ENCODE measurements at places on chromosomes 3 and 15.

GRCh38 chr3:28301688-28302087 is 46.8 kb upstream of the ZCWPW2 start:
- no peaks in the 10 kb centered on the region for H3K4me1 ChIP-seq
- H3K4me3 ChIP-seq, result no peak overlapping the region
- DNase-seq, result no peak
- no peaks in the 10 kb centered on the region for H3K27me3 ChIP-seq
- no peak overlapping the region for H3K27ac ChIP-seq

DNA sequence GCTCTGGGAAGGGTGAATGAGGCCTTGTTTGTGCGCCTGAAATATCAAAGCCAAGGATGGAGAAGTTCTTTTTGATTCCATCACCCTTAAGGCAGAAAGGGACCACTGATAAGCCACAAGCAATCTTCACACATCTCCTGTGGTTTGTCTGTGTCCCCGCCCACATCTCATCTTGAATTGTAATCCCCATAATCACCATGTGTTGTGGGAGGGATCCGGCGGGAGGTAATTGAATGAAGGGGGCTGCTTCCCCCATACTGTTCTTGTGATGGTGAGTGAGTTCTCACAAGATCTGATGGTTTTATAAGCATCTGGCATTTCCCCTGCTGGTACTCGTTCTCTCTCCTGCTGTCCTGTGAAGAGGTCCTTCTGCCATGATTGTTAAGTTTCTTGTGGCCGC is 329.6 kb upstream of the RGMA start:
- H3K4me3 ChIP-seq, result no peak overlapping the region
- H3K4me1 ChIP-seq, result no peaks in the 10 kb centered on the region
- H3K27me3 ChIP-seq, result no peaks in the 10 kb centered on the region
- no peaks in the 10 kb centered on the region for H3K36me3 ChIP-seq

- H3K36me3 ChIP-seq, result no peaks in the 10 kb centered on the region
- no peak overlapping the region for H3K4me3 ChIP-seq
- no peak for DNase-seq
- no peaks in the 10 kb centered on the region for H3K4me1 ChIP-seq
- H3K27me3 ChIP-seq, result no peaks in the 10 kb centered on the region
Observed at GRCh38 chr15:95816591-95816990, 513.9 kb upstream of the NR2F2 start.

DNA sequence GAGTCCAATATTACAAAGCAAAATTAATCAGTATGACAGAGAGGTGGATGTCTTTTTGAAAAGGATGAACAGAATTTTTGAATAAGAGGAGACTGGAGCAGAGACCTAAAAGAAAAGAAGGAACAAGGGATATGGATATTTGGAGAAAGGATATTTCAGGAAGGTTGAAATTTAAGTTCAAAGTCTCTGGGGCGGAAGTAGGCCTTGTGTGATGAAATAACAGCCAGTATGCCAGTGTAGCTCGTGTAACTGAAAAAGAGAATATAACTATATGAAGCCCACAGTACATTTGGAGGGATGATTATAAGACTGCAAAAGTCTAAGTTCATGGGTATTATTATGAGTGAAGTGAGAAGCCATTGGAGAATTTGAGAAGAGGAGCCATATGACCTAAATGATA is 766.7 kb downstream of the GBE1 start:
- no peaks in the 10 kb centered on the region for H3K4me1 ChIP-seq
- DNase-seq, result no peak
- H3K27ac ChIP-seq, result no peak overlapping the region
- H3K36me3 ChIP-seq, result no peaks in the 10 kb centered on the region
- no peak overlapping the region for H3K4me3 ChIP-seq

- no peak overlapping the region for H3K27ac ChIP-seq
- peaks cover 17% of the 10 kb centered on the region for H3K36me3 ChIP-seq
- H3K4me1 ChIP-seq, result peaks cover 33% of the 10 kb centered on the region
- no peak overlapping the region for H3K4me3 ChIP-seq
Observed at GRCh38 chr3:56776556-56776950, 25.2 kb downstream of the ARHGEF3 start.

DNA sequence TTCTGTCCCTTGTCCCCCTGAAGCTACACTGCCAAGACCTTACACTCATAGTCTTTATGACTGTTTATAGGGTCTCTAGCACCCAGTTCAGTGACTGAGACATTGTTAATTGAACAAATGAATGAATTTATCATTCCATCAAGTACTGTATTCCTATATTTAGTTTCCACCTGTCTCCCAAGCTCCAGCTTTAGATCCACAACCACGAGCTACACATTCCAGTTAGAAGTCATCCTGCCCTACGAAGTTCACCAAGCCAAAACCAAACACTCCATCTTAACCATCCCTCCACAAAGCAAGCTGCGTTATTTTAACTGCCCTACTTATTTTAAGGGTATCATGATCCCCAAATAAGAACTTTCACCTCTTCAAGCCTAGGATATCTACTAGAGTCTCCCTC is 31.3 kb downstream of the TNIK start:
- peaks cover 4% of the 10 kb centered on the region for H3K4me1 ChIP-seq
- no peaks in the 10 kb centered on the region for H3K27me3 ChIP-seq
- no peak overlapping the region for H3K4me3 ChIP-seq
- no peak for DNase-seq
- no peaks in the 10 kb centered on the region for H3K36me3 ChIP-seq

DNA sequence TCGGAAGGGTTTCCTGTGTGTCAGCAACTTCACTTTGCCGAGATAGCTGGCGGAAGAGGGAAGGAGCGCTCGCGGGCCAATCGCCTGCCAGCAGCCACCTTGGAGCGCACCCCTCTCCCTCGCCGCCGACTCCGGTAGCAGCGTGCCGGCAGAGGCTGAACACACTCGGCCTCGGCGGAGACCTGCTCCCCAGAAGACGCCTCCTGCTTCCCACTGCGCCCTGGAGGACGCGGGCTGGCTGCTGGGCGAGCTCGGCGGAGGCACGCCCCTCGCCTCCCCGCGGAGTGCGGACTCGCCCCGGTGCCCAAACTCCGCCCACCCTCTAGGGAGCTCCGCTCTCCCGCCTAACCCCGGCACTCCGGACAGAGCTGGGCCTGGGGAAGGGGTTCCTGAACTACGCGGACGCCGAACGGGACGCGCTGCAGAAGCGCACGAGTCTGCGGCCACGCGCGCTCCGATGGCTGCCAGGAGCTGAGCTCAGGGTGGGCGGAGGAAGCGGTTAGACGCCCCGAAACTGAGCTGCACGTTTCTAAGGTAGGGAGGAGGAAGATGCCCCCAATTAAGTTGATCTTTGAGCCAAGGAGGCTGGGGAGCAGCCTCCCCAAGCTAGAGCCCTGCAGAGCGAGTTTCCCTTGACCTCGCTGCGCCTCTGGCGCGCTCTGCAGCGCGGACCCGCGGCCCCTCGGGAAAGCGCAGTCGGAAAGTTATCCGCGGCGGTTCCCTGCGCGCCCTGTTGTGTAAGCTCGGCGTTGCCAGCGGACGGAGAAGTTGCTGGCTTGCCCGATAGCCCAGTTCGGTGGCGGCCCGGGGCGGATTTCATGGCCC is at the start of gene P2RY1:
P2RY1 (plus strand) TSS at position 356 of the 825 bp plus-strand sequence. CDS start 652 bp downstream, outside the sequence.
- no peaks in the 10 kb centered on the region for H3K4me1 ChIP-seq
- H3K27ac ChIP-seq, result no peak within 1 kb of the TSS
- no peak for DNase-seq
- H3K27me3 ChIP-seq, result no peaks in the 10 kb centered on the region

DNA sequence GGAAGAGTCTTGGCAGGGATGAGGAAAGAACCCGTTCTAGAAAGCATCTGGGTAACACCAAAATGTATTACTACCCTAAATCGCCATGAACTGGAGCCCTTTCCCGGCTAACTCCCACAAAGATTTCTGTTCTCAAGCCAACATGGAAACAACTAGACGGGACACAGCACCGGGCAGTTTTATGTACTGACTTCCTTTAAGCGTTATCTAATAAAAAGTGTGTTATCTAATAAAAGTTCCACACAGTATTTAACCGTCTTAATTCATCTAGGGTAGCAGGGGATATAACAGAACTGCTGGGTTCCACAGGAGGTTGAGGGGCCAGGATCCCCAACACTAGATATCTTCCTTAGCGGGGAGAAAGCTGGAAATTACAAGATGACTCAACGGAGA is 347 bp upstream of the C3orf62 start:
- peak overlapping the region; percentile 79 for H3K27ac ChIP-seq
- peak overlapping the region; percentile 47 for H3K4me3 ChIP-seq
- H3K27me3 ChIP-seq, result no peaks in the 10 kb centered on the region
